ENCODE measurements at places on chromosomes 2 and 18. TPM values are rescaled to one million over a fixed set of nuclear protein-coding genes. Genes with fewer than 3 reads are reported as not detected.
A peak's percentile ranks its signal among the peaks of the same experiment; 100 is the strongest.

KCNJ3 gene
- total RNA-seq = 2.7 TPM

PELI1 gene
- 32.9 TPM for total RNA-seq

DNA sequence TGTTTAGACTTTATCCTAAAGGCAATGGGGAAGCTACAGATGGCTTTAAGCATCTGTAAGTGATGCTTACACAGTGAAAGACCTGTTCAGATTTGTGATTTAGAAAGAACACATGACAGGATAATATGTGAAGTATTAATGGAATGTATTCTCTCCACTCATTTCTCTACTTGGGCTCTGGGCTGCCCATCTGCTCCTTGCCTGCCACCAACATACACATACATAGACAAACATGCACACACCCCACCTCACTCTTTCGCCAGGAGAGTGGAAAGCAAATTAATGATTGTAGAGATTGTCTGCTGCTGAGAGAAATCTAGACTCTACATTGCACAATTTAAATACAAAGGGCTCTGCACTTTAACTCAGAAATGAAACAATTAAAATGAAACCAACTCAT lies 61.0 kb upstream of the NFE2L2 start:
- no peaks in the 10 kb centered on the region for H3K4me1 ChIP-seq
- H3K27me3 ChIP-seq = no peaks in the 10 kb centered on the region
- peak; percentile 26 for DNase-seq
- no peaks in the 10 kb centered on the region for H3K36me3 ChIP-seq

GRCh38 chr18:1511619-1512311 lies 607.1 kb downstream of the ADCYAP1 start:
- H3K36me3 ChIP-seq = no peaks in the 10 kb centered on the region
- no peaks in the 10 kb centered on the region for H3K4me1 ChIP-seq
- no peaks in the 10 kb centered on the region for H3K27me3 ChIP-seq

DNA sequence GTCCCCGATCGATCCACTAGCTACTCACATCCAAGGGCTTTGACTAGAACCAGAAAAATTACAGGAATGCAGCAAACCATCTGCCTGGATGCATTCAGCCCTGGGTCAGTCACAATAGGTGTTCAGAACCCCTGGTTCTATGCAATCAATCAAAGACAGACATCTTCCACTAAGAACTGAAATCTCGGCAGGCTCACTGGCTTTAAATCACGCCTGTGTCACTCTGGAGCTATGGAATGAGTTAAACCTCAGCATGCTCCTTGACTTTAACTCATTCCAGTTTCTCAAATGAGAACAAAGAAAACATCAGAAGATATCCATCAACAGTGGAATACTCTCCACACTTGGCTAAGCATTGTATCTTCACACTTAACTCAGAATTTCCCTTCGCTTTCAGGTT lies 68.1 kb upstream of the SPTBN1 start:
- H3K27ac ChIP-seq = no peak overlapping the region
- H3K4me1 ChIP-seq = no peaks in the 10 kb centered on the region
- no peaks in the 10 kb centered on the region for H3K36me3 ChIP-seq
- DNase-seq = no peak
- no peak overlapping the region for H3K4me3 ChIP-seq
